ENCODE measurements at places on chromosomes 2 and 18. TPM values are rescaled to one million over a fixed set of nuclear protein-coding genes. Genes with fewer than 3 reads are reported as not detected.

The SLC5A7 gene
- total RNA-seq, result not detected

The TMEM200C gene
- not detected for total RNA-seq

The DNAJC5G gene
- total RNA-seq, result not detected

The REEP1 gene
- total RNA-seq, result 0.29 TPM

The SERPINB12 gene
- not detected for total RNA-seq
